ENCODE measurements at places on chromosomes 5 and 9. TPM values are rescaled to one million over a fixed set of nuclear protein-coding genes. Genes with fewer than 3 reads are reported as not detected.

ST6GALNAC4 gene
- 25.1 TPM for total RNA-seq

FAM13B gene
- total RNA-seq = 15.2 TPM

FAM163B gene
- 3.1 TPM for total RNA-seq

SLC45A2 gene
- not detected for total RNA-seq

BTNL3 gene
- total RNA-seq = not detected

CTNND2 gene
- total RNA-seq = 8.6 TPM

DOCK8 gene
- 2.7 TPM for total RNA-seq

PLPP1 gene
- 40.9 TPM for total RNA-seq

Measured in WTC11 (cell line).